ENCODE measurements at places on chromosomes 2 and 18. TPM values are rescaled to one million over a fixed set of nuclear protein-coding genes. Genes with fewer than 3 reads are reported as not detected.

- no peak for DNase-seq
Observed at GRCh38 chr2:63058144-63058920, 7.7 kb downstream of the OTX1 start.

DNA sequence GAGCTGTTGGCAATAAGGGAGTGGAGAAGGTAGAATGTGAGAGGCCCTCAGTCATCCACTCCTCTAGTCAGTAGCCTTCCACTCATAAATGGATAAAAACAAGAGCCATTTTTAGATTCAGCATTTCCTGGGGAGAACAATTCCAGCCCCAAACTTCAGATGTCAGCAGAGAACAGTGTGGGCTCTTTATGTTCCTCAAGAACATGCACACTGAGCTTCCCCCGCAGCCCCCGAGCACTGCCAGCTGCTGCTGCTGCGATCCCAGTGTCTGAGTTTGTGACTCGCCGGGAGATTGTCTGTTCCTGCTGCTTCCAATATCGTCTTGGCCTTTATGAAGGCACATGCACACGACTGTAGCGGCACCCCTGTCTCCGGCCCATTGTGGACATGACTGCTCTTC is 143.7 kb upstream of the CTNNA2 start:
- DNase-seq = no peak

DNA sequence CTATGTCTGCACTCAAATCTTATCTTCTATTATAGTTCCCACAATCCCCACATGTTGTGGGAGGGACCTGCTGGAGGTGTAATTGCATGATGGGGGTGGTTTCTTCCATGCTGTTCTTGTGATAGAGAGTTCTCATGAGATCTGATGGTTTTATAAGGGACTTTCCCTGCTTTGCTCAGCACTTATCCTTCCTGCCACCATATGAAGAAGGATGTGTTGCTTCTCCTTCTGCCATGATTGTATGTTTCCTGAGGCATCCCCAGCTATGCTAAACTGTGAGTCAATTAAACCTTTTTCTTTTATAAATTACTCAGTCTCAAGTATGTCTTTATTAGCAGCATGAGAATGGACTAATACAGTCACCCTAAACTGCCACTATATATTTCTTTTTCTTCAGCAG is 79.1 kb downstream of the SH3YL1 start:
- no peak for DNase-seq

Gene DYSF
- polyA plus RNA-seq = 17.8 TPM

DNA sequence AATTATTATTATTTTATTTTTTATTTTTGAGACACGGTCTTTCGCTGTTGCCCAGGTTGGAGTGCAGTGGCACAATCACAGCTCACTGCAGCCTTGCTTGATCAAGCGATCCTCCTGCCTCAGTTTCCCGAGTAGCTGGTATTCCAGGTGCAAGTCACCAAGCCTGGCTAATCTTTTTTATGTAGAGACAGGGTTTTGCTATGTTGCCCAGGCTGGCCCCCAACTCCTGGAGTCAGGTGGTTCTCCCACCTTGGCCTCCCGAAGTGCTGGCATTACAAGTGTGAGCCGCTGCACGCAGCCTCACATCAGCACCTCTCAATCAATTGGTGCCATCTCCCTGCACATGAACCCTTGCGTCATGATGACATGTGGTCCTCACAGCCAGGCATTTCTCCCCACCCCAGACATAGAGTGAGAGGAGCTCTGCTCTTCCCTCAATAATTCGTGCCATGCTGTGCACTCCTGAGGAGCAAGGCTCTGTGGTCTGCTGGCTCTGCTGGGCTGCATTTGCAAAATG is 5.9 kb downstream of the INPP5D start:
- no peak for DNase-seq

DNA sequence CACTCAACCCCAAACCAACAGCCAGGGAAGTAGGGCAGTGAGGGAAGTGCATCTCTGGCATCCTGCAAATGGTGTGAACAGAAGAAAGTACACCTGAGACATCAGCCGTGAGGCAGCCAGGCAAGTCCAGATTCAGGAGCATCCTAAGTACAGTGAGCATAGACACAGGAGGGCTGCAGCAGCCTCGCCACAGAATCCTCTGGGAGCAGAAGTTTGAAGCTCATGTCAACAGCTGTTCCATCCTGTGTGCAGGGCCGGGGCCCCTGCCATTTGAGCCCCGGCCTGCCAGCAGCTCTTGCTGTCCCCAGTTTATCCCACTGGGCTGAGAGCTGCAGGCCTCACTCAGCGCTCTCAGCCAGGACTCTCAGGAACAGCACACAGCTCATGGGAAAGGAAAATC is 14.5 kb downstream of the LOXHD1 start:
- no peak for DNase-seq

- no peak for DNase-seq
Observed at GRCh38 chr2:168244318-168244717, 3.1 kb downstream of the STK39 start.

DNA sequence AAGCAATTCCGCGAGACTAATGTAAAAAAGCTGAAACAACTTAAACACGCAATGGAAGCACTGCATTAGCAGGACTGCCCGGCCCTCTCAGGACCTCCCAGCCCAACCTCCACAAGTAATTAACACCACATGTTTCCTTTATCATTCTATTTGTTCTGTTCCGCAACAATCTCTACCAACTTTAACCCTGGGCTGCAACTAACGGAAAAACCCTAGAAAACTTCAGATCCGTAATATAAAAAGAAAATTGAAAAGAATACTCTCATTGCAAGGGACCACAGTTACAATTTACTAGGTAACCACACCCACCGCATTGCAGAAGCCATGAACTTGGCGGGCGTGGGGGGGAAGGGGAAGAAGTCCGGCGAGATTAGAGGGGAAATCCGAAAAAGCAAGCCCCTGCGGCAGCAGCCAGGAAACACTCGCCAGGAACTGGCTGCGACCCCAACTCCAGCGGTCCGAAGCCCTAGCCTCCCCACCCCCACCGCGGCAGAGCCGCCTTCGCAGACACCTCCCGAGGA is 1.2 kb downstream of the EPB41L3 start:
- peak; percentile 33 for DNase-seq

DNA sequence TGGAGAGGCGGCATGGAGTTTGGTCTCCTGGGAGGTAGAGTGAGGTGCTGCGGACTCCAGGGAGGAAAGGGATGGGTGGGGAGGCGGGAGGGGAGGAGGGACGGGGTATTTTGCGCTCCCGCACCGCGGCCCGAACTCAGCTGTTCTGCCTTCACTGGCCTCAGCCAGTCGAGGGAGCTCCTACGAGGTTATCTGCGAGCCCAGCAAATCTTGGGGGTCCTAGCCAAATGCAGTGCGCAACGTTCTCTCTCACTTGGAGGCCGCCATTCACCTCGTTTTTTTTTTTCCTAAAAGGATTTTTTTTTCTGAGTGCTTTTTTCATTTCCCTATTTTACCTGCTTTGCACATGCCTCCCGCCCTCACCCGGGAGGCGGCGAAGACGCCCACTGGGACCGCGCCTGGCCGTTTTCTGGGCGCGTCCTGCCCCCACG is 877 bp upstream of the BCL2L11 start:
- no peak for DNase-seq

Gene CIB4
- polyA plus RNA-seq = 1.8 TPM

- no peak for DNase-seq
Observed at GRCh38 chr18:34760444-34760843, 50.3 kb downstream of the DTNA start.

GRCh38 chr18:54975598-54975997 is 16.3 kb upstream of the CCDC68 start:
- DNase-seq = no peak

Gene LIMS4
- polyA plus RNA-seq = 1.0 TPM

Gene GKN1
- polyA plus RNA-seq = not detected

DNA sequence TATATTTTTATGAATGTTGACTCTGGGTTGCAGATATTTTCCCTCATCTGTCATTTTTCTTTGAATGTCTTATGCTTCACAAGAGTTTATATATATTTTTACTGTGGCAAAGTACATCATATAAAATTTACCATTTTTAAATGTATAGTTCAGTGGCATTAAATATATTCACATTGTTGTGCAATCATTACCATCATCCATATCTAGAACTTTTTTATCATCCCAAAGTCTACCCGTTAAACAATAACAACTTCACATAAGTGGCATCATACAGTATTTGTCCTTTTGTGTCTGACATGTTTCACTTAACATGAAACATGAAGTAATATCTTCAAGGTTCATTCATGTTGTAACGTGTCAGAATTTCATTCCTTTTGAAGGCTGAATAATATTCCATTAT is 24.5 kb downstream of the RAB3GAP1 start:
- DNase-seq = no peak

DNA sequence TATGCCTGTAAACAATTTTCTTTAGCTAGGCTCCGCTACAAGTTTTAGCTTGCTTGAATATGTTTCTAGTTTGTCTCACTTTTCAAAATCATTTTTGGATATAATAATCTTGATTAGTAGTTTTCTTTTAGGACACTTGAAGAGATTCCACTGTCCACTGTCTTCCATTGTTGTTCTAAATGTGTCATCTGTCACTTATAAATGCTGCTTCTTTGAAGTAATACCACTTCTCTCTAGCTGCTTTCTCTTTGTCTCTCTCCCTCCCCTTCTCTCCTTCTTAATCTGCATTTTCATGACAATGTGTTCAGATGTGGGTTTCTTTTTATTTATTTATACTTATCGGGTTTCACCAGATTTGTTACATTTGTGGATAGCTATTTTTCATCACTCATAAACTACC is 73.7 kb upstream of the DPP10 start:
- no peak for DNase-seq

- no peak for DNase-seq
Observed at GRCh38 chr2:1572638-1573037, 159.4 kb downstream of the TPO start.
